ENCODE measurements at places on chromosomes 2 and 18.

GRCh38 chr18:63145166-63145850, 174.3 kb downstream of the BCL2 start:
- no peak for DNase-seq

DNA sequence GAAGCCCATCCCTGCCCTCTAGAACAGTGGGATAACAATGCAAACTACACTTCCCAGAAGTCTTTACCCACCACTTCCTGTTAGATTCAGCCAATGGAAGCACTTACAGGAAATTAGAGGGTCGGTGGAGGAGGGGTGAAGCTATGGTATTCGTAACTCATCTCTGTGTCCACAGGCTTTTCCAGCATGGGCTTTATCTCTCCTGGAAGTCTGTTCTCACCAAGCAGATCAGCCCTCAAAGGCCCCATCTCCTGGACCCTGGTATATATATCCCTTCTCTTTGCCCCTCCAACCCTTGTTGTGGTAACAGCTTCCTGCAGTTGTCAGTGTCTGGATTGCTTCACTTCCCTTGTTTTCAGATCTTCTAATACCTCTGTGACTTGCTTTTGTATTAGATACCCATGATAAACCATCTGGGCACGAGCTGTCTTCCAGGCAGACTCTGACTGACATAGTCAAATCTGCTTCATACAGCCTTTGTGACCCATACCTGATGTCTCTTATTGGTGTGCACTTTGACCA, 475.0 kb upstream of the POU3F3 start:
- DNase-seq: peak; percentile 17

- no peak for DNase-seq
Measured at GRCh38 chr2:219261024-219261855, 7.5 kb upstream of the TUBA4A start.

GRCh38 chr2:10009811-10010781, 33.3 kb upstream of the KLF11 start:
- DNase-seq: no peak

- DNase-seq: no peak
Measured at GRCh38 chr2:176093145-176093897, 800 bp downstream of the HOXD13 start.

DNA sequence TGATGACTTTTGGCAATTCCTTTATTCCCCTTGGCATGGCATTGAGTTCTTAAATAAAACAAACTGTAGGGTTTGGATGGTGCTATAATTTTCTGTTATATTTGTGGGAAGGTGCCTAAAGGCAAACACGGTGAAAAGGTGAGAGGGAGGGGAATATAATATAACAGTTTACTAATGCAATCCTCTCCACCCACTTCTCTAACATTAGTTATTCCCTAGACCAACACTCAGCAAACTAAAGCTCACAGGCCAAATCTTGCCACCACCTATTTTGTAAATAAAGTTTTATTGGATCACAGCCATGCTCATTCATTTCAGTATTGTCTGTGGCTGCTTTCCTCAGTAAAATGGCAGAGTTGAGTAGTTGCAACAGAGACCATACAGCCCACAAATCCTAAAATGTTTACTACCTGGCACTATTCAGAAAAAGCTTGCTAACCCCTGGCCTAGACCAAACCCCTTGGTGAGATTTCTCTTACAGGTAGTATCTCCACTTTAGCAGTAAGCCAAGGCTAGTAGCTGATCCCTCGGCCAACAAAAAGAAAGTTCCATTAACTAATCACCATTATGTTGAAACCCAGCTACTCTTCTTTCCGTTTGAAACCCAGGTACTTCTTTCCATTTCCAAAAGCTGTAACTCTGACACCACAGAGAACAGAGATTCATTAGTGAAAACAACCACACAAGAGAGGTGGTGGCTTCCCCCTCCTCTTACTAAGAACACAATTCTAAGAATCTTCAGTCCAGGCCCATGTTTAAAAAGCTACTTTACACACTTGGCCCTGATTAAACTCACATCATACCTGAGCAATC, 136.1 kb upstream of the CHAC2 start:
- DNase-seq: no peak

GRCh38 chr2:7661502-7661901, 744.3 kb downstream of the RNF144A start:
- DNase-seq: no peak

- peak; percentile 70 for DNase-seq
Measured at GRCh38 chr2:43225788-43226557, 433 bp downstream of the ZFP36L2 start.

Data from stimulated activated CD4-positive, alpha-beta T cell treated with anti-CD3 and anti-CD28 coated beads, Interleukin-4, amount 100 ng/mL, for 24 hours (primary cell).